Stimulated activated CD8-positive, alpha-beta memory T cell treated with anti-CD3 and anti-CD28 coated beads, Interleukin-7, amount 100 ng/mL, for 4 hours (primary cell): ENCODE measurements at places on chromosomes 7 and 10.

DNA sequence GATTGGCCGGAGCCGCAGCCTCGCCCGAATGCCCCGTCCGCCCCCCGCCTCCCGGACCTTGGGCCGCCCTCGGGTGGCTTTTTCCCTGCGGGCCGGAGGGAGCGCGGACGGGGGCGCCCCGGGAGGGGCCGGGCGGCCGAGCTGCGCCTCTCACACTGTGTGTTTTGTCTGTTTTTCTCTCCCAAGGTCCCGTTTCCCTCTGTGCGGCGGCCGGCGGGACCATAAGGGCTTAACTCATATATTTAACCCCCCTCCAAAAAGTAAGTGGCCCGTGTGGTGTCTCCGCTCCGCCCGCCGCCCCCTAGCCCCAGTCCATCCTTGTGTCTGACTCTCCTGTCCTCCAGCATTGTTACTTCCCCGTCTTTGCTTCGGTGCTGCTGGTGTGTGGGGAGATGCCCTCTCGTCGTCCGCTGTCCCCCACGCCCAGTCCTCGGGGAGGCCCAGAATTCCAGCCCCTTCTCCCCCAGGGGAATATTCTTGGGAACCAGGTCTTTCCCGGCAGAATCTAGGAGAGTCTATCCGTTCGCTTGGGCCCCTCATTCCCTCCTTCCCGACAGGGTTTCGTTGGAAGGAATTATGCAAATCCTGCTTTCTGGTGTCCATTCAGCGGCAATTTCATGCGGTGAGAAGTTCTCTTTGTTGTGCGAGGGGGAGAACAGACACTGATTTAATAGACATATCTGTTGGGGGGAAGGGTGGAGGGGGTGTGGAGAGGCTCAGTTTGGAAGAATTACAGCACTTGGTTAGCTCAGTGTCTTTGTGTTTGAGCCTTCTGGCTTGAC is 1.3 kb downstream of the LCOR start:
- no peak for DNase-seq

GRCh38 chr7:54969208-54969967 is 49.4 kb upstream of the EGFR start:
- no peak for DNase-seq

DNA sequence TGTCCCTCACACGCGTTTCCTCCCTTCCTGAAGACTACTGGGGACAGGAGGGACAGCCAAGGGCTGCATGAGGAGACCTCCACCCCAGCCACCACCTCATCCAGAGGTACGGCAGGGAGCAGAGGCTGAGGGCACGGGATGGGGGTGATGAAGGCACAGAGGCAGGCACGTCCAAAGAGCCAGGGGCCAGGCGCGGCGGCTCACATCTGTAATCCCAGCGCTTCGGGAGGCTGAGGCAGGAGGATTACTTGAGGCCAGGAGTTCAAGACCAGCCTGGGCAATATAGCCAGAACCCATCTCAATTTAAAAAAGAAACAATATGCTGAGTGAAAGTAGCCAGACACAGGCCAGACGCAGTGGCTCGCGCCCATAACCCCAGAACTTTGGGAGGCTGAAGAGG is 3.3 kb downstream of the MICALL2 start:
- no peak for DNase-seq

GRCh38 chr7:136869991-136870865 is 1.8 kb downstream of the CHRM2 start:
- no peak for DNase-seq

DNA sequence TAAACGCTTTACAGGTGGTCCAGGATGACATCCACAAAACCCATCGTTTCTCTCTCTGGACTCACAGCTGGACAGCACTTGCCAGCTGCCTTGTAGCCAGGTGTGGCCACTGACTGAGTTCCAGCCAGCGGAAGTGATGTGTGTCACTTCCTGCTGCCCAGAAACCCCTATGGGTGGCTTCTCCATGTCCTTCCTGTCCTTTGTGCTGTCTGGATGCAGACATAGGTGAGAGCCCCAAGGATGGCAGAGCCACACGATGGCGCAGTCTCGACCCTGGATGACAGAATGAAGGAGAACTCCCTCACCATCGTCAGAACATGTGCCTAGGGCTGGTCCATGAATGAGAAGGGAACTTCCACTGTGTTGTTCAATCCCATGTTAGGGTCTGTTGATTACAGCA is 22.1 kb downstream of the NMT2 start:
- DNase-seq = no peak

DNA sequence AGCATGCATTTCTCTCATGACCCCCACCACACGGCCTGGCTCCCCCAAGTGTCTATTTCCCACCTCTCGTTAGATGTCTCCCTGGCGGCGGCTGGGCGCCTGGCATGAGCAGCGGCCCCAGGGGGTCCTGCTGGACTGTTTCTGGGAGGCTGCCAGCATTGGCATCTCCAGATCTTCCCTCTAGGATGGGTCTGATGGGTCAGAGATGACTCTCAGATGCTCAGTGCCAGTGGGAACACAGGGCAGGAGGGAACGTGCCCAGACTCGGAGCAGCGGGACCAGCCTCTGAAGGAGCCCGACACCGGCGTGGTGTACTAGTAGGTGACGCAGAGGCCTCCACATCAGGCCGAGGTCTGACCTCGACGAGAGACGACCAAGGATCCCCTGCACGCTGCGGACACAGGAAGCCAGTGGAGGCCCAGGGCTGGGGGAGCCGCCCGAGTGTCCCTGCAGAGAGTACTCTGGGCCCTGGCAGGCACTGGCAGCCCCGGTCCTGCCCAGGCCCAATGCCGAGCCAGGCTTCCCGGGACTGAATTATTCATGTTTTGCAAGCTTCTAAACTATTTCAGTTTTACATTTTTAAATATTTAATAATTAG is 238.8 kb downstream of the ELFN1 start:
- no peak for DNase-seq

GRCh38 chr7:156823435-156823834 is 69.5 kb downstream of the LMBR1 start:
- no peak for DNase-seq

- no peak for DNase-seq
Measured at GRCh38 chr7:155000795-155001194, 2.1 kb downstream of the PAXIP1 start.

GRCh38 chr10:69910561-69910960 is 108.9 kb downstream of the COL13A1 start:
- DNase-seq = no peak

DNA sequence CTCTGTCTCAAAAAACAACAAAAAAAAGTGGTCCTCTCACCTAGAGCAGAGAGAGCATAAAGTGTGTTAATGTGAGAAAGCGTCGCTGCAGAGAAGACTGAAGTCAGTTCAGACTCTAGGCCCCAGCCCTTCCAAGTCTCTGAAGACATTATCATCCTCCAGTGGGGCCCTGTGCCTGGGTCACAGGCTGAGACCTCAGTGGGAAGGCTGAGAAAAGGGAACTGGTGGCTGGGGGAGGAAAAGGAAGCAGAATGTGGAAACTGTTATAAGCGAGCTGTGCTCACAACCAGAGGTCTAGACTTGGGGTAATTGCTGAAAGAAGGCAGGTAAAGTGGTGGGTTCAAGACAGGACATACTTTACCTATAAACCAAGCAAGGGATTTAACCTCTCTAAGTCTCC is 4.9 kb upstream of the RRP12 start:
- no peak for DNase-seq

- DNase-seq = no peak
Measured at GRCh38 chr7:92973974-92974373, 137.6 kb upstream of the CDK6 start.

DNA sequence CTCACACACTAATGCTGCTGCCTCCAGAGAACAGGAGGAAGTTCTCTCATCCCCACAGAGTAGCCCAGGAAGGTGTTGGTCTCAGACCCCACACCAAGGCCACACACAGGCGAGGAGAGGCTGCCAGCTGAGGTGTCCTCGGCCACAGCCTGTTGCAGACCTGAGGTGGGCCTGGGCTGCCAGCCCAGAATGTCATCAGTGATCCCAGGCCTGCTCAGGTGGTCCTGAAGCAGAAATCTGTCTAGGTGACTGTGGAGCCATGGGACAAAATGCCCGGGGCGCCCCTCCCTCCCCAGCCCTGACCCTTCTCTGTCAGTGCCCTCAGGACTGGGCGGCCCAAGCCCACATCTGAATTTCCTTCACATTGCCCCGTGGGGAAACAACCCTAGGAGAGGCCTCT is 43.5 kb upstream of the LRRC4 start:
- DNase-seq = no peak

DNA sequence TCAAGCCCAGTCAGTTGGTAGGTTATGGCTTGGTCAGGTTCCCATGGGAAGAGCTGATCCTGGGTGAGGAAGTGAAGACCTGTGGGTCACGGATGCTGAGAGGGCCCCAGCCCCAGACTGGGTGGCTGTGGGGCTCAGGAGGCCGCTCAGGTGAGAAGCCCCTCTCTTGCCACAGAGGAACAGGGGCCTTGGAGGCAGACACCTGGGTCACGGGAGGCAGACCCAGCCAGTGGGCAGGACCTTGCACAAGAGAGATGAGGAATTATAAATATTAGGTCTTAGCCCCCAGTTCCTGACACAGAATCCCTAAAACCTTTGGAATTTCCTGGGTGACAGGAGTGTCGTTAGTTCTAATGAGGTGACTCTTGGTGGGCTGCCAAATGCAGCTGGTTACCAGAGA is 10.6 kb upstream of the CRHR2 start:
- no peak for DNase-seq

- DNase-seq = no peak
Measured at GRCh38 chr10:13658264-13658663, 71.5 kb downstream of the PRPF18 start.

DNA sequence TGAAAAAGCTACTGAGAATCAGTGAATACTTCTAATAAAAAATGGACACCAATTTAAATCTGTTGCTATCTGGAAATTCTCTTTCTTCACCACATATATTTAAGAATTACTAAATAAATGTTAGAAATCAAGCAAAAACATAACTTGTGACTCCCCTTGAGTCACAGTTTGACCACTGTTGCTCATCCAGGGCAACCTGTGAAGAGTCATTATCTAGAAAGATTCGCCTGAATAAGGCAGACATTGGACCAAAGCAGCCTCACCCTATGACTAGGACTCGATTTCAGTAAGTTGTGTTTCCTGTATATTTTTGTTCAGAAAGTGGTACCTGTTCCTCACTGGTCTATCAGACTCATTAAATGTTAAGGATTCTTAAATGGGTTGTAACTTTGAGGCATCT is 572.4 kb downstream of the ATRNL1 start:
- DNase-seq = no peak

DNA sequence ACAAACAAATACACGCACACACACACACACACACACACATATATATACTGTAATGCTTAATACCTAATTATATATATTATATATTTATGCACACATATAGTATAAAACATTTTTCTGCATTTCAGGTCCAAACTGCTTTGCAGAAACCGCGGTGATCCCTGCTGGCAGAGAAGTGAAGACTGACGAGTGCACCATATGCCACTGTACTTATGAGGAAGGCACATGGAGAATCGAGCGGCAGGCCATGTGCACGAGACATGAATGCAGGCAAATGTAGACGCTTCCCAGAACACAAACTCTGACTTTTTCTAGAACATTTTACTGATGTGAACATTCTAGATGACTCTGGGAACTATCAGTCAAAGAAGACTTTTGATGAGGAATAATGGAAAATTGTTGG is 138.5 kb downstream of the VWC2 start:
- DNase-seq = no peak

DNA sequence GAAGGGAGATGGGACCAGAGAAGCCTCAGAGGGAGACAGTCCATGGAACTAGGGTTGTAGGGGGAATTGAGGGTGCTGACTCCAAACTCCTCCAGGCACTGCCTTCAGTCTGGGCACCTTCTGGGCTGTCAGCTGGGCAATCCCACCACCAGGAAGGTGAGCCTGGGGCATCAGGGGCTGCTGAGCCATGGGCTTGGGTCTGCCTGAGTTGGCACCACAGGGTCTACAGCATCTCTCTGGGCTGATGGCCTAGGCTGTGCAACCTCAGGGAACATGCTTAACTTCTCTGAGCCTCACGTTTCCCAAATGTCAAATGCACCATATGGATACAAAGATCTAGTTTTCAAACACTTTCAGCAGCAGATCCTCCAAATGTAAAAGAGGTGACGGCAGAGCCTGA is 46.8 kb upstream of the PRLHR start:
- DNase-seq = no peak

DNA sequence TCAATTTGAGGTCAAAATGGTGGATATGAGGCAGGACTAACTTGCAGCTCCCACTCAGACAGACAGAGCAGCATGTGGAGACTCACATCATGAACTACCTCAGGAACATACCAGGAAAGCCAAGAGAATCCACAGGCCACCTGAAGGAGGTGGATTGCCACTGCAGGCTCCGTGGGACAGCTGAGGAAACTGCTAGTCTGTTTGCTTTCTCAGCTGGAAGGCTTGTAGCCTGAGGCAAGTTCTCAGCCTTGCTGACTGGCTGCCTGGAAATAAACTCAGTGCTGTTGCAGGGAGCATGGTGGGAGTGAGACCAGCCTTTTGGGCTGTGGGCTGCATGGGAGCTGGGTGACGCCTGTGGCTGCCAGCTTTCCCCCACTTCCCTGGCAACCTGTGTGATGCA is 202.9 kb downstream of the ZNF248 start:
- DNase-seq = no peak

- no peak for DNase-seq
Measured at GRCh38 chr10:113094114-113094486, 144.1 kb downstream of the TCF7L2 start.

GRCh38 chr10:103715430-103715829 is 139.9 kb downstream of the SH3PXD2A start:
- no peak for DNase-seq

- DNase-seq = no peak
Measured at GRCh38 chr7:6589151-6589828, 531 bp upstream of the INTS15 start.

DNA sequence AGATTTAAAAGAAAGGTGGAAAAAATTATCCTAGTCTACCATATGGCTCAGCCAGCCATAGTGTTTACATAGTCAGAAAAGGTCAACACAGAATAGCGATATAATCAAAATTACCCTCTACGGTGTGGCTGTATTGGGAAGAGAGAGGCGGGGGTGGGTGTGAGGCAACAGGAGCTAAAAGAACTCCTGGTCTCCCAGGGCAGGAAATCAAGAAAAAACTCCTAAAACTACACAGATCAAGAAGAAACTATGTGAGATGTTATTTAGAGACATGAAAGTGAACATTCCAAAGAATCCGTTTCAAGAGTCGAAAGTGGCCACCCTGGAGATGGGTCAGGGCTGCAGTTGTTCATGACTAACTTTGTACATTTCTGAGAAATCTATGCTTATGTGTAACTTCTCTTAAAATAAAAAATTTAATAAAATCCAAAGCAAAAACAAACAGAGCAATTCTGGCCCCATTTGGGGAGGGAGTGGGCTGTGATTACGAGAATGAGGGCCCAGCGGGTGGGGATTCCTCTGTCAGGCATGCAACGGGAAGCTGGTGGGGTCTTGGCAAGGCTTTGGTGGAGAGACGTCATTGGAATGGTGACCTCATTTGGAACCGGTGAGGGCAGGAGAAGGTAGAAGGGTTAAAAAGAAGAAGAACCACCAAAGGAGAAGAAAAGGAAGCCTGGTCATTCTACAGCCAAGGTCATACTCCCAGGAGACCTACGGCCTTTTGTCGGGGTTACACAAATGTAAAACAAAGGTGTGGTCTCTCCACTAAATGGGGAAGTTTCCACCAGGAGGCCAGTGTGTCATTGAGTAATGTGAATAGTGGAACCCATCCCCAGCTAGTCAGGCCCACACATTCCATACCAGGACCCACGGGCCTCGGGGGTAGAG is 71.2 kb upstream of the DUSP5 start:
- DNase-seq = no peak
